Germinal center (tissue), 1 donor: ENCODE measurements at places on chromosomes 11 and 22.

- no peak for DNase-seq
Measured at GRCh38 chr11:57155838-57156607, 25.7 kb upstream of the LRRC55 start.

DNA sequence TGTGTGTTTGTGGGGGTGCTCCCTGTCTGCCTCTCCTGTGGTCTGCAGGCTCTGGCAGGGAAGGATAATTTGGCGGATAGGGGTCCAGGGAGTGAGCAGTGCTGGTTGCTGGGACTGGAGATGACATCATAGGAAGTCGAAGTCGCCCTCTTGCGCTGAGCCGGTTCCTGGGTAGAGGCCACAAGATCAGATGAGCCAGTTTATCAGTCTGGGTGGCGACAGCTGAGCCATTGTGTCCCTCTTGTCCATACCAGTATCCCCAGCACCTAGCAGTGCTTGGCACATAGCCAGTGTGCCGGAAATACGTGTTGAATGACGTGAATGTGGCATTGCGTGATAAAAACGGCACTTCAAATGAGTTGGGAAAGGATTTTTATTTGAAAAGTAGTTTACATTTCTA lies 9.8 kb downstream of the APOL5 start:
- no peak for DNase-seq

- DNase-seq = no peak
Measured at GRCh38 chr11:3950996-3951660, 95.7 kb downstream of the STIM1 start.

GRCh38 chr22:31281733-31282132 lies 10.6 kb downstream of the PIK3IP1 start:
- DNase-seq = no peak

GRCh38 chr11:47264119-47264518 lies 5.8 kb upstream of the MADD start:
- DNase-seq = no peak

GRCh38 chr11:45585205-45585604 lies 80.2 kb downstream of the CHST1 start:
- DNase-seq = no peak

DNA sequence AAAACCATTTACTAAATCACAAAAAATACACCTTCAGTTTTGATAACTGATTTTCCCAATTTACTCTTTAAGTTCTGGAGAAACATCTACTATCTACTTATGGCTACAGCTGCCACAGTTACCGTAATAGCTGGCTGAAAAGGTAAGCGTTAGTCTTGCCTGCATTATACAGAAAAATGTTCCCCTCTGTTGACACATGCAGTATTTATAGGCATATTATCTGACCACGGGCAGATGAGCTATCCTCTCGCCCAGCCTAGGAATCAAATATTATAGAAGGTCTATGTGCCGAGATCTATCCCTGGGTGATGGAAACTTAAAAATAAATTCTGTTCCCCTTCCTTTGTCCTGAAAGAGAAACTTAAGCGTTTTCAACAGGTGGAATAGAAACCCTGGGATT lies 283.8 kb downstream of the CADM1 start:
- no peak for DNase-seq
